ENCODE measurements at places on chromosomes 4 and X. TPM values are rescaled to one million over a fixed set of nuclear protein-coding genes. Genes with fewer than 3 reads are reported as not detected.

DNA sequence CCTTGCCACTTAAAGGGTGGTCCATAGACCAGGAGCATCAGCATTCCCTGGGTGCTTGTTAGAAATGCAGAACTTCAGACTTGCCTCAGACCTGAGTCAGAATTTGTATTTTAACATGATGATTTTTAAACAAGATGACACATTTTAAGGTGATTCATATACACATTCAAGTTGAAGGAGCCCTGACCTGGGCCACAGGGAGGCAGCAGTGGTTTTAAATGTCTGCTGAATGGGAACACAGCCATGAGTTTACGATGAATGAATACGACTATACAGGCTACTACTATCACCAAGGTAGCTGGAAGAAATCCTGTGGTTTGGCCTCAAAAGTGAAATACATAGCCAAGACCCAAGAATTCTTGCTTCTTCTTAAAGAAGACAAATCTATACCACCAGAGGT, 2.9 kb downstream of the HDAC8 start:
- DNase-seq: no peak

GRCh38 chrX:153647461-153648357, 706 bp downstream of the DUSP9 start:
- DNase-seq: peak; percentile 34

- peak; percentile 77 for DNase-seq
Observed at GRCh38 chrX:72020204-72020603, 109.6 kb downstream of the NHSL2 start.

- DNase-seq: no peak
Observed at GRCh38 chrX:15384304-15384703, at the start of gene VEGFD. Gene VEGFD, minus strand, starts transcription at chrX:15384413. Its CDS starts 467 bp downstream, at chrX:15383946.

DNA sequence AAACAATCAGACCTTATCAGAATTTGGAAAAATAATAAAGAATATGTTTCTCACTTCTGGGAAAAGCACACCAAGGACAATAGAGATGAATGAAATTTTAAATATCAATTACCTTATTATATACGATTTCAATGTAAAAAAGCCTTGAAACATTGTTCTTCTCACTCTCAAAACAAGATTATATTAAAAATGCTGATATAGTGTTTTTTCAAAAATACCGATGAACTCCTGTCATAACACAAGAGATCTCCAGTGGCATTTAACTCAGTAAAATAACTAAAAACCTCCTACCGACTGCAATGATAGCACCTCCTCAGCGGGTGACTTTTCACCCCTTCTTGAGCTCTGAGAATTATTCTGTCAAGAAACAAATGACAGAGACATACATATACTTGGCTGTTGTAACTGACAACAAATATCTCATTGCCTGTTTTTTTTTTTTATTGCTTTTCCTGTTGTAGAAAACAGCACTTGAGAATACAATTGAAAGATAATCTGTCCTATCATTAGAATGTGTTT, 1237.3 kb downstream of the C4orf33 start:
- no peak for DNase-seq

DNA sequence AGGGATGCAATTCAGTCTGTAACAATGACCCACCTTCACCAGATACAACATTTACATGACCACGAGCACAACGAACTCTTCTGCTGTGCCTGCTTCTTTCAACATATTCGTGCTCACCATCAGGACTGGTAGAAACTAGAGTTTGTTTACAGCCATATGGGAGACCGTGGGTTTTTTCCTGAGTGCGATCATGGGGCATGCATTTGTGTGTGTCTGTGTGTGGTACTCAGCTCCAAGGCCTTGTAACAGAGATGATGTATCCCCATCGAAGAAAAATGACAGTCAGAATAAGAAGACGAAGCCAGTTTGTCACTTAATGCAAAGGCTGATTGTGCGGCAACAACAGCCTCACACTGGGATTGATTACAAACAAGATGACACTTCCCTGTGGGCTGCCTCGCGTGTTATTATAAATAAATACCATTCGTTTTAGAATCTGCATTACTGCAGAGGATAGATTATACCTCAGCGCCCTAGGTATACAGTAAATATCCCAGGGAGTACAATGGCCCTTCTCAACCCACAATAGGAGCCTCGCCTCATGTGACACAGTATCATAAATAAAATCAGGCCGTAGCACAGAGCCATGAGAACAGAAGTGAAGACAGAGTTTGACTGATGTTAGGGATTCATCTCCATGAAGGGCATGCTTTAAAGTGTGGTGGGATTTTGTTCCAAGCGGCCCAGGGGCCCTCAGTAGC, 97.3 kb upstream of the NOCT start:
- DNase-seq: no peak

DNA sequence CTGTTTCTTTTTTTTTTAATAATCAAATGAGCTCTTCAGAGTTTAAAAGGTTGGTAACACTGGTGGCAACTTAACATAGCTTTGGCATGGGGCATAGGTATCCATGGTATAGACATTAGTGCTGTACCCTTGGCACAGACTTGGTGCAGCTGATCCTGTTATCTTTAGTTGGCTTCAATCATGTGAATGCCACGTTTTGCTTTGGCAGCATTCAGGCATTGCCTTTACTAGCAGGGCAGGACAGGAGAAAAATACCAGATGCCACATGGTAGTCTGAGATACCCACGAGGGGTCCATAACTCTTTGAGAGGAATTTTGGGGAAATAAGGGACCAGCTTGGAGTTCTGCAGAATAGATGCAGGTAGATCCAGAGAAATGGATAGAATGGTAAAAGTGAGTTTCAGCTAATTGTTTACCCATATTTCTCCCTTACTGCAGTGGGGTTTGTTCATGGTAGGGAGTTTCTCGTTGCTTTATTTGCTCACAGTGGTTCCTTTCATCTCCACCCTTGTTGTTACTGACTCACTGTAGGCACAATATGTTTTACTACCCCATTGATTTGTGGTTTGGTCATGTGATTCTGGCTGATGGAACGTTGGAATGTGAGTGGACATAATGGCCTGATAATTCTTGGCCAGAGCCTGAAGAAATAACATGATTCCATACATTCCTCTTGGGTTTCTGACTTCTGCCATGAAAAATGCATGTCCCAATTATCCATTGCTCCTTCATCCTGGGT, 342.7 kb downstream of the GLUD2 start:
- DNase-seq: no peak

DNA sequence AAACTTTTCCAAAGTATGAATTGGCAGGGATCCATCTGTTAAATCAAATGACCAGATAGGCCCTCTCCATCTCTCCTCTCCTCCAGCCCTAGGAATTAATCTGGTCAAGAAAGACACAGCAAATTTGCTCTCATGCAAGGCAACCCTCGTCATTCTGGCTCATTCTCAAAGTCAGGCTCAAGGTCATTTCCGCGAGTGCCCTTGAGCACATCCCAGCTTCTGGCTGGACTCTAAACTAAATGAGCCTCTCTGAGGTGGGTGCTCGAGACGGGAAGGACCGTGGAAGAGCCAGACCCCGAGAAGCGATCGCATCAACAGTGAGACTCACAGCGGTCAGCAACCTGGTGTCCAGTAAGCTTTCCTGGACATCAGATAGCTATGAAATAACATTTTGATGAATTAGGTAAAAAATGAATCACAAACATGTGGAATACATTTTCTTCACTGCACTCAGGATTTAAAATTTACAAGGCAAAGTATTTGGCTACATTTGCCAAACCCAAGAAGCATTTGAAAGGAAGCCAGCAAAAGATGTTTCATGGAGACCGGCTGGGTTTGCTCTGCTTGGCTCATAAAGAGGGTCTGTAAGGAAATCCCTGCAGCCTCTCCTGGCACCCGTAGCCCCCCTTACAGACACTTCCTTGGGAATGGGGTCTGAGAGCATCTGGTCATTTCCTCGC, 121.0 kb downstream of the ENPP6 start:
- no peak for DNase-seq

Gene ANKRD50
- 24.9 TPM for total RNA-seq
